ENCODE measurements at places on chromosomes 2 and 18. TPM values are rescaled to one million over a fixed set of nuclear protein-coding genes. Genes with fewer than 3 reads are reported as not detected.

The UBE2F gene
- total RNA-seq = 64.5 TPM

The TDRD15 gene
- total RNA-seq = not detected

The SDC1 gene
- total RNA-seq = 0.41 TPM

The TCF4 gene
- total RNA-seq = 0.46 TPM

The FNDC4 gene
- total RNA-seq = not detected

The CDK5R2 gene
- total RNA-seq = not detected

The GPR45 gene
- not detected for total RNA-seq

The ST8SIA3 gene
- total RNA-seq = not detected

The MAL gene
- total RNA-seq = 62.8 TPM

The TSHZ1 gene
- total RNA-seq = 8.7 TPM

The IL1RL2 gene
- 0.75 TPM for total RNA-seq

The HOXD12 gene
- total RNA-seq = not detected

The NOSTRIN gene
- total RNA-seq = not detected

The TWIST2 gene
- total RNA-seq = not detected

The C2orf15 gene
- 2.1 TPM for total RNA-seq

The ARL4C gene
- 50.0 TPM for total RNA-seq

The C1GALT1C1L gene
- total RNA-seq = not detected

The PLA2R1 gene
- not detected for total RNA-seq

The DCDC2C gene
- total RNA-seq = not detected

The PCGF1 gene
- total RNA-seq = 39.9 TPM

The GCFC2 gene
- 24.8 TPM for total RNA-seq

The COL6A3 gene
- 13.6 TPM for total RNA-seq

The UNC80 gene
- not detected for total RNA-seq

The EIF2AK2 gene
- 68.6 TPM for total RNA-seq

The RAB12 gene
- 18.6 TPM for total RNA-seq

The ATIC gene
- 193 TPM for total RNA-seq

The SP140 gene
- total RNA-seq = 75.8 TPM

The FZD7 gene
- total RNA-seq = 1.0 TPM

The PIAS2 gene
- total RNA-seq = 29.7 TPM

The TEX261 gene
- total RNA-seq = 53.6 TPM

The NETO1 gene
- not detected for total RNA-seq

The TSPYL6 gene
- not detected for total RNA-seq

The RUFY4 gene
- total RNA-seq = 5.1 TPM

The MAP2 gene
- total RNA-seq = 0.18 TPM

The NDUFV2 gene
- total RNA-seq = 402 TPM

The MYO1B gene
- 4.7 TPM for total RNA-seq

The RAPGEF4 gene
- total RNA-seq = 1.3 TPM

The AFTPH gene
- 48.5 TPM for total RNA-seq

The EML6 gene
- 2.4 TPM for total RNA-seq

The ACVR1C gene
- 2.3 TPM for total RNA-seq

Data from activated naive CD4-positive, alpha-beta T cell treated with anti-CD3 and anti-CD28 coated beads, Interleukin-2, amount 50 U/mL, for 72 hours (primary cell).